ENCODE measurements at places on chromosomes 5 and 9.

DNA sequence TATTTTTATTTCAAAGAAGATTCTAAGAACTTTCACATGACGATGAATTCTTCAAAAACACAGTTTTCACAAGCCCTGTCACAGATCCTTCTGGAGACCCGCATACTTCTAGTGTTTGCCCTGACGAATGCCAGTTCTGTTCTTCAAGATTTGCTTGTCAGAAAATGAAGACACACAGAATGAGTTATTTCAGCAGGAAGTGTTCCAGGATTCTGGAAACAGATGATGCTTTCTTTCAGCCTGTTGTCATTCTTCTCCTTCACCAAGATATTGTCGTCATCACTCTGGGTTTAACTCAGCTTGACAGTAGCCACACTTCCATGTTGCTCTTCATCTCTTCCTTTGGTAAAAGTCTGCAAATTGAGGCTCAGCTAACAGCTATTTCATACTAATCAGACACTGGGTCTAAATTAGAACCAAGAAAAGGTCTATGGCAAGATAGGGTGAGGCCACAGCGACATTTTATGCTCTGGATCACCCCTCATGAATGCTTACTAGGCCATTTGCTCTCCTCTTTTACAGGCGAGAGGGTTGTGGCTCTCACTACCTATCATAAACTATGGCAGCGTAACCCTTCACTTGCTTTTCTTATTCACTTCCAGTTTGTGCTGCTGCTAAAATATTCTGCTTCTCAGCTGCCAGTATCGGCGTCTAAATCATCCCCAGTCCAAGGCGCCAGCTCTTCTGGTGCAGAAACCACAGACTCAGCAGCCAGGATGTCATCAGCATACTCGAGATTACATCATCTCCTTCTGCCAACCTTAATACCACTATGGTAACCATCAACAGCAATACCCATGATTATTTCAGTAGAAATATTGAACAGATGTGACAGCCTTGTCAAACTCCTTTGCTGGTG is 159.6 kb upstream of the TBCA start:
- DNase-seq: no peak

GRCh38 chr5:137398154-137398553 is 101.0 kb downstream of the SPOCK1 start:
- DNase-seq: no peak

- no peak for DNase-seq
These were observed 25.4 kb upstream of the DCP2 start for GRCh38 chr5:112951124-112951702.

- DNase-seq: no peak
These were observed 1.4 kb downstream of the ETF1 start for GRCh38 chr5:138541511-138542179.

DNA sequence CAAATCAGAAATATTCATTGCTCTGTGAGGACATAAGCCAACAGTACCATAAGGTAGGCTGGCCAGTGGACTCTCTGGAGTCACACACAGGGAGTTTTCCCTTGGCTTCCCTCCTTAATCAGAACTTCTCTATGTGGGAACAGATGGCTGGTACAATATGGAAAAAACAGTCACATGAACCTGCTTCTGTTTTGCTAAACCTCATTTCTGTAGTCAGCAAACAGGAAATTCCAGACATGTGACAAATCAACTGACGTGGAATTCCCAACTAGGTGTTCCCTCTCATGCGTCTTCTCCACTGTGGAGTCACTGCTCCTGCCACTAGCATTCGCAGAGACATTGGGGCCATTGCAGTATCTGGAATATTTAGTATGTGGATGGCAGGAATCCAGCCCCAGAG is 617.6 kb downstream of the KIF4B start:
- no peak for DNase-seq

- no peak for DNase-seq
These were observed 208.8 kb downstream of the KIF4B start for GRCh38 chr5:155222393-155222792.

DNA sequence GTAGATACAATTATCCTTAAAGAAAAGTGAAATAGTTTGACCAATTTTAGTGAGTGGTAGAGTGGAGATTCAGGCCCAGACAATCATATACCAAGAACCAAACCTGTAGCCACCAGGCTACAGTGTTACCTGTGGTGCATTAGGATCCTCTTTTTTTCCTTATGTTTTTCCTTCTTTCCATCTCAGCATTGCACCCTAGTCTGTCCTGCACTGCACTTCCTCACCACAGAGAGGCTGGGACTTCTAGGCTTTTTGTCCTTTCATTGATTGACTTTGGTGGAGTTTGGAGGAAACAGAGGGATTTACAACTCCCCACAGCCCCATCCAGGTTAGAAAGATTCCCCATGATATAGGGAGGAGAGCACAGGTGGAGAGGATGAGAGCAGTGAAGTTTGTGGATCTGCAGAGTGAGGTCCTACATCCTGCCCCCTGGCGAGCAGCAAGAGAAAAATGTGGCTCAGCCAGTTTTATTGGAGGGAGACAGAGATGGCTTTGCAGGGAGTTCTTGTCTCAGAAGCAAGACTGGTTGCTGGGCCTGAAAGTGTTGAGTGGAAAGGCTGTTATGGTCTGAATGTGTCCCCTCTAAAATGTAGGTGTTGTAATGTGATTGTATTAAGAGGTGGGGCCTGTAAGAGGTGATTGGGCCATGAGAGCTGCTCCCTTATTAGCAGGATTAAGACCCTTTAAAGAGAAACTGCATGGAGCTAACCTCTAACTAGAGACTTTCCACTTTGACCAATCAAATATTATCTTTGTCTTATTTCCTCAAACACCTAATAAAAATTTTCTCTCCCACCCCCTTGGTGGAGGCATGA is 36.2 kb downstream of the KIF4B start:
- DNase-seq: no peak

DNA sequence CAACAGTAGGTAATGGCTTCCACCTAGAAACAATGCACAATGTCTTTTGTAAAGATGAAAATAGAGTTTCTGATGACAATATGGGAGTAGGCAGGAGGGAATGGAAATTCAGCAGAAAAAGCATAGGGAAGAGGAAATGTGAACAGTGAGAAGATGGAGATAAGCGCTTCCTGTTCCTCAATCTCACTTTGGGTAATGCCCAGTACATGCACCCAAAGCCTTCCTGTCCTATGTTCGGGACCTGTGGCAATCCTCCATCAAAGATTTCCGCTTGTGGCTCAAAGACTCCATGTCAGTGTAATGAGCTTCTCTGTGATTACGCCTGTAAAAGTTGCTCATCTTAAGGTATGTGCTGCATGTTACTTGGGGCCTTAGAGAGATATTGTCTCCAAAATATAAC is 2.7 kb downstream of the UGT3A1 start:
- no peak for DNase-seq

DNA sequence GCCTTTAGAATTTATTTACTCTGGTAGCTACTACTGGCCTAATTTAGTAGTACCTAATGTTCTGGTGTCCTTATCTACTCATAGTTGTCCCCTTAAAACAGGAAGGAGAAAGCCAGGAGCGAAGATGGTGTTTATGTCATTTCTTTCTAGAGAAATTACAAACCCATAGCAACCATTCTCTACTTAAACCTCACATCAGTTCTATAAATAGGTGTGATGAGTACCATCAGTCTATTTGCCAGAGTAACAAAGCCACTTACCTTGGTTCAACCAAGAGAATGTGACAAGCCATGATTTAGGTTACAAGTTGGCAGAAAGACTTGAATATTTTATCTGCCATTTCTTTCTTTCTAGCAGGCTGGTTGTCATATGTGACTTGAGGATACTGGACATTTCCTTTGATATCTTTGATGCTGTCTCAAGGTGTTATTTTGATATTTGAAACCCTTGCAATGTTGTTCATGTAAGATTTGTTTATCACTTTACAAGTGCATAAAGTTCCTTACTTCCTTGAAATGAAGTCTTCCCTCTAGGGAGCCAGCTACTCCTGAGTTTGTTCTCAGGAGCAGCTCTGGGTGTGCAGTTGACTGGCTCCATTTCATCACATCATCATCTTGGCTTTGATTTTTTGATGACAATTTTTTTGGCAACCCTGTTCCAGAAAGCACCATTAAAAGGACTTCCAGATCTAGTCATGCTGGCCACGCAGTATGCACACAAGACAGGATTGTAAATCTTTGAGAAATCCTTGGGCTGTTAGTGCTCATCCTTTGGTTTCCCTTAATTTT is 286.8 kb downstream of the ARHGAP26 start:
- no peak for DNase-seq

DNA sequence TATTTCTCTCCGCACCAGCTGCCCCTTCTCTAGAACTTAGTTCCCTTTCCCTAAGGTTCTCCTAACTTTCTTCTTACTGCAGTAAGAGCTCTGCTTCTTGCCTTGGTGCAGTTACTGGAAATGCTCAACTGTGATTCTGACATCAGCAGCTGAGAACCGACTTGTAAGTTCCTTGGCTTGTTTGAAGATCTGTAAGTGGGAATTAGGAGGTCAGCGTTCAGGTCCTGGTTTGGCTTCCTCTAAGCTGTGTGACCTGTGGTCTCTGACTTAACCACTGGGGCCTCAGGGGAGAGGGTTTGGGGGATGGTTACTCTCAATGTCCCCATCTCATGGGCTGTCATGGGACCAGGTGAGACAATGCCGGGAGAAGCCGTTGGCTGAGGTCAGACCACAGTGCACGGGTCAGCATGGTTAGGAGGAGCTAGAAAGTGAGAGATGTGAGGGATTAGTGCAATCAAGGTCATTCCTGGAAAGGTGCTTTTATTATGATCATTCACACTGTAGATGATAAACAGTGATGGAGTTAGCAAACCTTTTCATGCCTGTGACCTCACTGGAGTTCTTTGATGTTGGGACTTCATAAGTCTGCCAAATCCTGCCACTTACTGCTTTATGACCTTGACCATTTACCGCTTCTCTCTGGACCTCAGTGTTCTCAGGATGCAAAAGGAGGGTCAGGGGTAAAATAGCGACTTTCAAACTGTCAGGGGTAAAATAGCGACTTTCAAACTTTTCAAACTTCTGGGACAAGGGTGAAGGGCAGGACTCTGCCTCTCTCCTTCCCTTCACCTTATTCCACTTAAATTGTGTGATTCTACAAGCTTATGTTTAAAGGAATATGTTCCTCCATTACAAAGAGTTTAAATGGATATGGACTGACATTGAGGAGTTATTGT is 7.3 kb downstream of the PAPPA start:
- no peak for DNase-seq

DNA sequence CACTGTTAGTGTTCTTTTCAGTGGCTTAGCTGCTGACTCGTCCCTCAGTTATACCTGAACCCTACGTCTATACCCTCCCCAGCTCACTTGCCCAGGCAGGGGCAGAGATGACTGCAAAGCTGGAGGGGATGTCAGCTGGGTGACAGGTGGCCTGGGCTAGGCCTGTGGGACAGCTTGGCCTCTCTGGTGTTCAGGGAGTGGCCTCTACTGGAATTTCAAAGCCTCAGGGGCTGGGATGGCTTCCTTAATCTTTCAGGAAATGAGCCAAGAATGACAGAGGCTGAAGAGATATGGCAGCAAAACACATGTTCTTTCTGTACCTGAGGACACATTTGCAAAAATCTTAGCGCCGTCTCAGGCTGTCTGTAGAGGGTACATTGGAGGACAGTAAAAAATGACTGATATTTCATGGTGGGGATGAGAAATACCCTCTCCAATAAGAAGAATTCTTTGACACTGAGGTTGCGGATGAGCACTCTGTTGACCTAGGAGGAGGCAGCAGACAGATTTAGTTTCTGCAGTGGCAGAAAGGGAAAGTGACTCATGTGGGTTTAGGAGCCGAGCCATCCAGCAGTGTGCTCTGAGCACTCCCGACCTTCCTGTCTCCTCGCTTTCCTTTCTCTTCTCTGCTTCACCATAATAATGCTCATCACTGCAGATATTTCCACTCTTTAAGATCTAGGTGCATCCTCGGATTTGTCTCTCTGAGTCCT is 54.4 kb downstream of the ENTREP1 start:
- DNase-seq: peak; percentile 62

DNA sequence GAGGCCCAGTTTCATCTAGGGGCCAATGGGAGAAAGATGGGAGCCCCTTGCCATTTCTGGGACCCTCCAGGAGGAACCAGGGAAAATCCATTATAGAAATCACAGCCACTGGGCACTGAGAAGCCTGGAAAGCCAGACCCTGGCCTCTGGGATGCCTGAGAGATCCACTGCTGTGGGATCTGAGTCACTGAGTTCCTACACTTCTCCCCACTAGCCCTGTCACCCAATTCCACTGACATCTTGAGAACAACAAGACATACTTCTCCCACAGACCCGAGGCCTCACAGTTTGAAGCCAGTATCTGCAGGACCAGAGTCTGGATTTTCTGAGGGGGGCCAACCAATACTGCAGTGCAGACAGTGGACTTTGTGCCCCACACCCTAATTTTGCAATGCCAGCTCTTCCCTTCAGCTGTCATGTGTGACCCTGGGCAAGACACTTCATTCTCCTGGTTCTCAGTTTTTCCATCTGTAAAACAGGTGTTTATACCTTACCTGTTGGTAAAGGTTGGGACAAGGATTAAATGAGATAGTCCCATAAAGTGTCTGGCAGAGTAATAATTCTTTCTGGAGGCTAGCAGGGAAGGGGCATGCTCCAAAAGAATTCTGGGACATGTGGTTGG is 46.5 kb downstream of the CXXC5 start:
- no peak for DNase-seq

DNA sequence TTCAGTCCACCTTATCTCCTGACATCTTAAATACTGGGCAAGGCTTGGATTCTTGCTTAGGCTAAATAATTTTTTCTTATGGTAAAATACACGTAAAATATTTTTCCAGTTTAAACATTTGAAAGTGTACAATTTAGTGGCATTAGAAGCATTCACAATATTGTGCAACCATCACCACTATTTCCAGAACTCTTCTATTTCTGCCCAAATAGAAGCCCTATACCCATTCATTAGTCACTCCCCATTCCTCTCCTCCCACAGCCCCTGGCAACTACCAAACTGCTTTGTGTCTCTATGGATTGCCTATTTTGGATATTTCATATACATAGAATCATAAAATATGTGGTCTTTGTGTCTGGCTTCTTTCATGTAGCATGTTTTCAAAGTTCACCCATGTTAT is 57.6 kb downstream of the IL31RA start:
- no peak for DNase-seq

- DNase-seq: no peak
These were observed 139.5 kb downstream of the STARD4 start for GRCh38 chr5:111372799-111373198.

- no peak for DNase-seq
These were observed 440.4 kb downstream of the DMRT2 start for GRCh38 chr9:1490341-1491232.

GRCh38 chr5:8807636-8808035 is 738.2 kb downstream of the SEMA5A start:
- peak; percentile 22 for DNase-seq

Measured in NCI-H226 (cell line).